ENCODE measurements at places on chromosomes 16 and 17.
A peak's percentile ranks its signal among the peaks of the same experiment; 100 is the strongest.

- no peak for DNase-seq
Measured at GRCh38 chr16:4803401-4803844, 990 bp upstream of the ROGDI start.

GRCh38 chr16:3060339-3061127 is 4.9 kb upstream of the IL32 start:
- no peak for DNase-seq

DNA sequence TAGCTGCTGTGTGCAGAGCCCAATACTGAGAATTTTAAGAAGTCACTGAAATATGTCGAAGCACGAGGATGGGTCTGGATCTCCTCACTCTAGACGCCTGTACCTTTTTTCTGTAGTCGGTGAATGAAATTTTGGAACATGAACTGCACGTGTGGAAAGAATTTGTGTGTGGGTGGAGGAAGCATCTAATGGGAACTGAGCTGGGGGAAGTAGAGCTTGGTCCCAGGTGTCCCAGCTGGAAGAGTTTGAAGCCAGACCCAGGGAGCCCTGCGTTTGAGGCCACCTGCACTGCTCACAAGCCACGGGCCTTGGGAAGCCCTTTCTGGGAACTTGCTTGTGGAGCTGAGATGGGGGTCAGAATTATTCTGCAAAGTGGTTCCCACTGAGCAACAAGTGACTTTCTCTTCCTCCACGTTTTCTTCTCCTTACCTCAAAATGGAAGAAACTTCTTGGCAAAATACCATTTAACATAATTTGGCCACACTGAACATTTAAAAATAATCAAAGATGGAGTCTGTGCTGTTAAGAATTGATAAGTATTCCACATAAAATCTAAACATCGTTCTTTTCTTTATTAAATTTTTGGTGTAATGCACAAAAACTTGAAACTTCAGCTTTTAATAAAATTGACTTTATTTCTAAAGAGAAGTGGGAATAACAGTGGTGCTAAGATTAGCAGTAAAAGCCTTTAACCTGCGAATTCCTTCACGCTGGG is 163.8 kb downstream of the PRKCA start:
- DNase-seq: no peak

GRCh38 chr17:57090560-57091185 is 5.6 kb downstream of the AKAP1 start:
- DNase-seq: no peak

GRCh38 chr17:61478026-61478789 is 26.0 kb downstream of the TBX4 start:
- DNase-seq: no peak

DNA sequence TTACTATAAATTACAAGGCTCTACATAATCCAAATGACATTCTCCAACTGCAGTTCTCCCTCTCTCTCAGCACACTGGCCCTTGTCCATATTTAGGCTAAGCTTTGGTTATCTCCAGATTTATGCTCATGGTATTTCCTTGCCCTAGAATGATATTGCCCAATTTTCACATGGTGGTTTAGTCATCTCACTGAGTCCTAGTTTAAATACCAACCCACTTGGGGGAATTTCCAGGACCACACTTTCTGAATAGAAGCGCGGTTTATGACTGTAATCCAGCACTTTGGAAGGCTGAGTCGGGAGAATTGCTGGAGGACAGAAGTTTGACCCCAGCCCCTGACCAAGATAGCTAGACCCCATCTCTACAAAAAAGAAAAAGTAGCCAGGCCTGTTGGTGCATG is 280.1 kb upstream of the MON1B start:
- no peak for DNase-seq

DNA sequence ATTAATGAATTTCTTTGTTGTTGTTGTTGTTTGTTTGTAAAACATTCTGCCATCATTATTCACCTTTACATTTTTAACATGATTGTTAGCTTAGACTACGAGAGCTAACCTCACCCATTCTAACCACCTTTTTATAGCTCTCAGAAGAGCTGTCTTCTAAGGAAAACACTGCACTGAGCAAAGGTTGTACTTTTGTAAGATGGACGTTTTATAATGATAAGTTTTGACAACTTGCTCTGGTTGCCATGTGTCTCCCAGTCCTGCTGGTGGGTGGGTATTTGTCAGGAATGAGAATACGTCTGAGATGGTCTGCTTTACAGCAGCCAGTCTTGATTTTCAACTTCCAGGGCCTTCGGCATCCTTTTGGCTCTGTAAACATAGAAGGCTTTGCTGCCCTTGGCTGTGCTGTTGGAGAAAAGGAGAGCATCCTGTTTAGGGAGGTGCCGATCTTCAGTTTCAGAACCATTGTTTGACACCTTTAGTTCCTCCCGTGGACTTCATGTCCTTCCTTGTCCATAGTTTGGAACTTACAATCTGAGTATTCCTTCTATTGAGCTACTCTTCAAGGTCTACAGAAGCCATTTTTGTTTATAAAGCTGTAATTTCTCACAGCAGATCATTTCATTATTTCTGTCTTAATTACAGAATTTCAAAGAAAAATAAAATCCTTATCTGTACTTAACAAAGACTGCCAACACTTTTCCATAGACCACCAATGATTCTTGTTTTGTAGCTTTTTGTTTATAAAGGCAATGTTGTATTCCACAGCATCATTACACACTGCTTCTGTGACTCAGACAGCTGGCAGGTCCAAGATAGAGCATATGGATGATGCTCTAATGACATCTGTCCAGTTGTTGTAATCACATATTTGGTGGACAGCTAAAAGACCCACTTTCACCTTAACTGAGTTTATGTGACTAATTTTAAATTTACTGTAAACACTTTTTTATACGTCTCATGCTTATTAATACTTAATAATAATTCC is 270.1 kb upstream of the TBX2 start:
- DNase-seq: no peak

DNA sequence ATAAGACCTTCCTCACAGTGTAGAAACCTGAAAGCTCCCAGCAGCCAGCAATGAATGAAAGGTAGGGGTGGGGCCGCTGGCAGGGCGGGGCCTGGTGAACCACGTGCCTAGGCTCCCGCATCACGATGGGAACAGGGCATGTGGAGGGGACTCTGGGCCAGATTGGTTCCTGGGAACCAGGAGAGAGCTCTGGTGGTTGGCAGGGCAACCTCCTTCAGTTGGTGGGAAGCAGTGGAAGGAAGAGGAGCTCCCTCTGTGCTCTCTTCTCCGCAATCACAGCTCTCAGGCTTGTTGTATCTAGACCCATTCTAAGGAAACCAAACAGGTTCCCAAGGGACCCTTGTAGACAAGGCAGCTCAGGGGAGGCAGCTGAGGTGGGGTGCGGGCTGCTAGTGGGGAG is 10.5 kb downstream of the GGA2 start:
- no peak for DNase-seq

DNA sequence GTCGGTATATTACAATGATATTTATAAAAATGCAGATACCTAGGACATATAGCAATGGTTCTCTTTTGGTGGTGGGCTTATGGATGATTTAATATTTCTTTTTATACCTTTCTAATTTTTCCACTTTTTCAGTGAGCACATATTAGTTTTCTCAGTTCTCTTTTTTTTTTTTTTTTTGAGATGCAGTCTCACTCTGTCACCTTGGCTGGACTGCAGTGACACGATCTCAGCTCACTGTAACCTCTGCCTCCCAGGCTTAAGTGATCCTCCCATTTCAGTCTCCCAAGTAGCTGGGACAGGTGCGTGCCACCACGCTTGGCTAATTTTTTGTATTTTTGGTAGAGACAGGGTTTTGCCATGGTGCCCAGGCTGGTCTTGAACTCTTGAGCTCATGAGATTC is 15.1 kb downstream of the MAP3K14 start:
- no peak for DNase-seq

GRCh38 chr16:88019821-88020515 is 68.7 kb downstream of the BANP start:
- no peak for DNase-seq

DNA sequence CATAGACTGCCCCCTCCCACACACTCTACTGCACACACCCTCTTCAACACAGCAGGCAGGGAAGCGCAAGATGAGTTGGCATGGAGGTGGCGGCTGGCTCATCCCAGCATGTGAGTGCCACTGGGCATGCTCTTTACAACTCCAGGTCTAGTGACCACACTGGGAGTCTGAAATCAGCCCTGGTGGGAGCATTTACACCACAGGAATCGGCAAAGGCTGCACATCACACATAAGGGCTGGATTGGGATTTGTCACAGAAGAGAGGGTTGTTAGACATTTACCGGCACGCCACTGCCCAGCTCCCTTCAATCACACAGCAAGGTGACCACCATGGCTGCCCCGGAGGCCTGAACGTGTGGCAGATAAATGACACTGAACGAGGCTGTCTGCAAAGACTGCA is 49.4 kb downstream of the ENGASE start:
- DNase-seq: no peak

GRCh38 chr16:19907161-19907992 is 22.7 kb upstream of the GPRC5B start:
- DNase-seq: peak; percentile 58

GRCh38 chr17:47715669-47716325 is 17.2 kb upstream of the TBX21 start:
- DNase-seq: no peak

- DNase-seq: peak; percentile 54
Measured at GRCh38 chr16:68756239-68756915, 19.3 kb downstream of the CDH1 start.

- no peak for DNase-seq
Measured at GRCh38 chr17:80646328-80646727, 101.7 kb downstream of the RPTOR start.

- no peak for DNase-seq
Measured at GRCh38 chr17:47286198-47286914, 32.7 kb downstream of the ITGB3 start.

All from stimulated activated CD4-positive, alpha-beta T cell treated with anti-CD3 and anti-CD28 coated beads, Interleukin-1b, Interleukin-23, amount 100 ng/mL, for 4 hours (primary cell).